ENCODE measurements at places on chromosomes 5 and 9.

DNA sequence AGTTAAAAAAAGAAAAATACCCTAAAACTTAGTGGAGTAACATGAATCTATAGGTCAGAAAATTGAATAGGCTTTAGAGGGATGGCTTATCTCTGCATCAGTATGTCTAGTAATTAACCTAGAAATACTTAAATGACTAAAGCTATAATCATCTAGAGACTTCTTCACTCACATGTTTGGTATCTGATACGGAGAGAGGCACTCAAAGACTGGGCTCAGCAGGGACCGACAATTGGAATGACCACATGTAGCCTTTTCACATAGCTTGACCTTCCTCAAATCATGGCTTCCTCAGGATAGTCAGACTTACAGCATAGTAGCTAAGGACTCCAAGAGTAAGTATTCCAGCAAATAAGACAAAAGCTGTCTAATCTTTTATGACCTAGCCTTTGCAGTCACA lies 105.3 kb upstream of the RORB start:
- DNase-seq, result no peak

DNA sequence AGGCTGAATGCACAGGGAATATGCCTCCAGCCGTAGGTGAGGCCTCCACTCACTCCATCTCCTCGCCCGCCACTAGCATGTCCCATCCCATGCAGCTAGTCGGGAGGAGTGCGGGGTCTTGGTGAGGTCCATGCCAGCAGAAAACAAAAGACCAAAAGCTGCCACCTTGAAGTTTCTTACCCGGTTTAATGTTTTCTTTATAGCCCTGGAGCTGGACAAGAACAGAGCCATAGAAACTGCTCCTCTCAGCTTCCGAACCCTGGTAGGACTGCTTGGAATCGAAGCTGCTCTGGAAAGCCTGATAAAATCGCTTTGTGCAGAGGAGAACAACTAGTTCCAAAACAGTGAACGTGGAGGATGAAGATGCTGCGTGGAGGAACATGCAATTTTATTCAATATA lies 57.1 kb downstream of the IPPK start:
- DNase-seq, result no peak

DNA sequence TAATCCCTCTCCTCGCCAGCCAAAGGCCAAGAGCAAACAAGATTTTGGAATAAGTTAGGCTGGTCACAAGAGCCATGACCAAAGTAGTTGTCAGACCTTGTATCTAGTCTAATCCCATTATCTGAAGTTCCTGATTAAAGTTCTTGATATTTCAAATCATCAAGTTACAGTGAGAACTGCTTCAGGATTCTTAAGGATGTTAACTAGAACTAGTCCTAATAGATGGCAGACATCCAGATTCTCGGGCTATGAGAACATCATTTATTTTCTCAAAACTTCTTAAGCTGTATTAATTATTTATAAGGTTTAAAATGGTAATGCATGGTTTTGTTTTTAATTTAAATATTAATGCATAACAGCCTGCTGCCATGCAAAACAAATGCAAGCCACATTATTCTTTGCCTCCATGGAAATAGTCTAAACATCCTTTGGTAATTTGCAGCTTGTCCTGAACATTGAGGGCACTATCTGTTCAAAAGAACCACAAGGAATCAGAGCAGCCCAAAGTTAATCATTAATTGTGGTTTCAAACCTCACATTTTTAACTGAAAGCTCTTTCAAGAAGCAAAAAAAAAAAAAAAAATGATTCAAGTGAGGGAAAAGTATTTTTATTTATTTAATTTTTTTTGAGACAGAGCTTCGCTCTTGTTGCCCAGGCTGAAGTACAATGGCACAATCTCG lies 95.1 kb downstream of the TTC39B start:
- DNase-seq, result no peak

DNA sequence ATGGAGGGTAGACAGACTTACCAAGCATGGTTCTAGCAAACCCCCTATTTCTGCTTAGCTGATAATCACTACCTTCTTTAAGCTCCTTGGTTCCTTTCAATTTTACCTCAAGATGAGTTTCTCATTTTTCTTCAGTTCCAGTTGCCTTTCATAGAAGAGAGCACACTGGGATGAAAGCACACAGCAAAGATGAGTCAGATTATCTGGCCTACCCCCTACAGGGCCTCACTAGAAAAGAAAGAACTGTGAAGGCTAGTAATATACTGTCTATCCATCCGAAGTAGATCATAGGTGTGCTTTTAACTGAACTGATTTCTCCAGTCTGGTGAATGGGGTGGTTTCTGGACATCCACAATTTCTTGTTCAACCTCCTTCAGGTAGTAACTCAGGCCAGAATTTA lies 122.5 kb downstream of the TRPM3 start:
- no peak for DNase-seq

DNA sequence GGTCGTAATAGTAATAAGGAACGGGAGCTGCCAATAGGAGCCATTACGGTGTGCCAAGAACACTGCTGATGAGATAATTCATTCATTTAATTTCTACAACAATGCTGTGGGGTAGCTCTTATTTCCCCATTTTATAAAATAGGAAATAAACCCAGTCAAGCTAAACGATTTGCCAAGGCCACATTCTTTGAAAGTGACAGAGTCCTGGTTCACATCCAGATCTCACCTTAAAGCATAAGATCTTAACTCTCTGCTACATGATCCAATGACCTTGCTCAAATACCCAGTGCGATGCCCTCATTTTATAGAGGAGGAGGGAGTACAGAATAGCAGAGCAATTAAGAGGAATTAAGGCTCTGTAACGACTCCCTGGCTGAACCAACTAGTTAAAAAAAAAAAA lies 5.0 kb downstream of the PDE6A start:
- no peak for DNase-seq

DNA sequence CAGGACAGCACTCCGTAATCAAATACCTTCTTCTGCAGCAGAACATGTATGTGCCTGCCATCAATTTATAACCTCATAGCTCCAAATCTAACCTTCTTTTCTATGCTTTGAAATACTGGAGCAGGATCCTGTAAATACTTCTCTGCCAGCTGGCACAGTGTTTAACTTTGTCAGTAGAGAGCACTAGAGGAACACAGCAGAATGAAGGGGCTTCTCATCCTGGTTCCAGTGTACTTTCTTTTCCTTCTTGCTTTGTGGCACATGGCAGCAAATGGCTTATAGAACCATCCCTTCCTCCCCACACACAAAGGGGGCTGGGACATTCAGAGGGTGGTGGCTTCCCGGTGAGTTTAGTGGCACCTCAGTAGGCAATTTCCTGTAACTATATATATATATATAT lies 3.8 kb upstream of the FBXW11 start:
- no peak for DNase-seq

DNA sequence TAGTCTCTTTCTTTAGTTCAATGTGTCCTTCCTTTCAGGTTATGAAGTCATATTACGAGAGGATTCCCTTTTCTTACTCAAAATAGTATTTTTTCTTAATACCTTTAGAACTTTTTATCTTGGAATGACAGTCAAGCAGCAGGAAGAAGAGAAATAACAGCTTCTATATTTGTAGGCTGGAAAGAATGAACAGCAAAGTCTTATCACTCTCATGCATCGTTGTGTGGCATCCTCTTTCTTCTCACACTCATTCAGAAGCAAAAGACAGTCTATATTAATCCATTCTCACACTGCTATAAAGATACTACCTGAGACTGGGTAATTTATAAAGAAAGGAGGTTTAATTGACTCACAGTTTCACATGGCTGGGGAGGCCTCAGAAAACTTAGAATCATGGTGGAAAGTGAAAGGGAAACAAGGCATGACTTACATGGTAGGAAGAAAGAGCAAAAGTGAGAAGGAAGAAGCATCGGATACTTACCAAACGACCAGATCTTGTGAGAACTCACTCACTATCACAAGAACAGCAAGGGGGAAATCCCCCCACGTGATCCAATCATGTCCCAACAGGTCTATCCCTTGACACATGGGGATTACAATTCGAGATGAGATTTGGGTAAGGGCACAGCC lies 1646.1 kb upstream of the CDH6 start:
- DNase-seq, result no peak

- DNase-seq, result no peak
These were observed 32.3 kb downstream of the NTRK2 start for GRCh38 chr9:84701801-84702200.

- no peak for DNase-seq
These were observed 73.1 kb upstream of the IL7R start for GRCh38 chr5:35783551-35783950.

GRCh38 chr5:120236360-120236759 lies 227.7 kb upstream of the PRR16 start:
- DNase-seq, result no peak

- no peak for DNase-seq
These were observed 171.8 kb downstream of the OLFM1 start for GRCh38 chr9:135259273-135259672.

DNA sequence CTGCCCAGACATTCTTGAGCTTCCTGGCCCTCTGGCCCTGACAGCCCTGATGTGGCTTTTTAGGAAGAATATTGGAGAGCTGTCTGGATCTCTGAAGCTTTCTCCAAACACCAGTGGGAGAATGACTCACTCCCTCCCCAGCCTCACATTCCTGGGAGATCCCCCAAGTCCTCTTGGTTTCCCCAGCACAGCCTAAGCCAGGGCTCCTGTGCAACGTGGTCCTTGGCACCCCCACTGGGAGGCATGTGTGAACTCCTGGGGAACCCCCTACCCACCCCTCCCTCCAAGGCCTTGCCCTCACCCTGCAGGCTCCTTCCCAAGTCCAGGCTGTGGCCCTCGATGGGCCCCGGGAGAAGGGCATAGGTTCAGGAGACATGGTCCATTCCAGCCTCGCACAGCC lies 12.7 kb downstream of the GLIPR2 start:
- no peak for DNase-seq

DNA sequence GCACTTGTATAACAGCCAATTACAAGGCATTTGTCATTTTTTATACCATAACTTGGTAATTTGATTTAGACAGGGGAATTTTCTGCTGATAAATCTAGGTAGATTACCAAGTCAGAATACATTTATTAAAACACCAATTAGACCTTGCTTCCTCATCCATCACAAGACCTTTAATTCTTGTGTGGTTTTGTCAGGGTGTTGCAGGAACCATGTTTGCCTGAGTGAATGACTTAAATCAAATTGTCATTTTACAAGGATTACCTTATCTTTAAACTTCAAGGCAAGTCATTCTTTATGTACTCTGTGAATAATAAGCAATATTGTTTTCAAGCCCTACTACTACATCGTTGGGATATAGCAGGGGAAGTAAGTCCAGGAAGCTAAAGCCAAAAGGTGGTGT lies 257.7 kb downstream of the KCTD16 start:
- no peak for DNase-seq

DNA sequence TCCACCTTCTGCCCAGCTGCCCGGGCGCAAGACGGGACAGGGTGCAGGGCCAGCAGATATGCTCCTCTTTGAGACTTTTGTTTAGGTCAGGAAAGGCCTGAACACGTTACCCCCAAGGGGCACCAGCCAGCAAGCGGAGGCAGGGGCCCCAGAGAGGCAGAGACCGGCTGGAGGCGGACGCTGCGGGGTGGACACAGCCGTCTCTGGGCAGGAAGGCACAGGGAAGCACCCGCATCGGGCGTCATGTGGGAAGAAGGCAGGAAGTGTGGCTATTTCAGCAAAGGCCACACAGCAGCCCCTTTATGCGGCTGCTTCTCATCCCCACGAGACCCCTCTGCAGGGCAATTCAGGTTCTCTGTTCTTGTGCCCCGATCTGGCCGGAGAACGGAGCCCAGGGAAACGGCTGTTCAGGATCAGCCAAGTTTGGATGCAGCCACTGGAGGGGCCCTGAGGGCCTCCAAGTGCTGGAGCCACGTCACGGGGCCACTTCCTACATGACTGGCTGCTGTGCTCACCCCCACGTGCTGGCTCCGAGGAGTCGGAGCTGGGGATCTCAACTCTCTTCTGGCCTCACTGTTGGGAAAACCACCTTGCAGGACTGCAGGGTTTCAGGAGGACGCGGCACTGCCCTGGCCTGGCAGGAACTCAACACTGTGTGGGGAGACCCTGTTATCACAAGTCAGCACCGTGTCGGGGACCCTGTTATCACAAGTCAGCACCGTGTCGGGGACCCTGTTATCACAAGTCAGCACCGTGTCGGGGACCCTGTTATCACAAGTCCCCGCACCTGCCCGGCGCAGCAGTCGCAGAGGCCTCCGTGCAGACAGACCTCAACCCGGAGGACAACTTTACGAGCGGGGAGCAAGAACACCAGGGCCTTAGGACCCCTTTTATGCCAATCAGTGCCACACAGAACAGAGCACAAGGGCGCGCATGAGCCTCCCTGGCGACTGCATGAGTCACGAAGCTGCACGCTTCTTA lies 44.4 kb downstream of the SLC12A7 start:
- DNase-seq, result no peak

GRCh38 chr9:84897362-84898094 lies 228.0 kb downstream of the NTRK2 start:
- no peak for DNase-seq

GRCh38 chr5:95949810-95950209 lies 11.8 kb downstream of the ELL2 start:
- DNase-seq, result no peak

All from CD4-positive, alpha-beta T cell treated with Interleukin-2 at 100 ng/mL for 4 hours (primary cell).